Activated CD4-positive, alpha-beta T cell treated with anti-CD3 and anti-CD28 coated beads for 24 hours (primary cell): ENCODE measurements at places on chromosomes 7 and 10.

GRCh38 chr7:148696787-148697186 lies 1.9 kb upstream of the CUL1 start:
- DNase-seq = no peak

GRCh38 chr10:110172155-110172554 lies 35.2 kb upstream of the MXI1 start:
- DNase-seq = no peak

DNA sequence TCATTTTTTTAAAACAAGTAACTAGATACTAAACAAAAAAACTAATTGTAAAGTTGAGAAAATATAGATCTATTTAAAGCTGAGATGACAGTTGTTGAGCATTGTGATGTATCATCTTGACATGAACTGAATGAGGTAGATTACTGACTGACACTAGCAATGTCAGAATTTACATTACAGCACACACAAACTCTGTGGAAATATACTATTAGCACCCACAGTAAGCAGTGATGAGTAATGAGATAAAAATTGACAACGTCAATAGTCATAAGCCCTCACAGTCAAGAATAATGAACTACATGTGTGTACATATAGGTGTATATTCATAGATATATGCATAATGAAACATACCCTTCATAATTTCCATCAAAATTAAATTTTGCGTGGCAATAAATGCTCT lies 368.4 kb downstream of the TFEC start:
- no peak for DNase-seq

GRCh38 chr10:133393401-133394063 lies 425 bp upstream of the MTG1 start:
- DNase-seq = no peak
